ENCODE measurements at places on chromosomes 5 and 9.

DNA sequence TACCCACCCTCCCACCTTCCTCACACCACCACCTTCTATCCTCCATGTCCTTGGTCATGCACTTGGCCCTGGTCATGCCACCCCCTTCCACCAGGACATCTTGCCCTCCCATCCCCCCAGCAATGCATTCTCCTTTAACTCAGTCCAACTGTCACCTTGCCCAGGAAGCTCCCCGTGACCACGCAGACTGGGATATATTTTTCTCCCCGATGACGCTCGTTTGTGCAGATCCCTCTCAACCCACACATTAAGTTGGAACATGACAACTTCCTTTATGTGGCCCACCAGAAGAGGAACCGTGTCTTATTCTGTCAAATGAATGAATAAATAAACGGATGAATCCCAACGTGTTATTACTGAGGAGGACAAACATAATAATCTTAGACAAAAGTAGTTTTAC, 82.8 kb upstream of the TAS2R1 start:
- DNase-seq = no peak

DNA sequence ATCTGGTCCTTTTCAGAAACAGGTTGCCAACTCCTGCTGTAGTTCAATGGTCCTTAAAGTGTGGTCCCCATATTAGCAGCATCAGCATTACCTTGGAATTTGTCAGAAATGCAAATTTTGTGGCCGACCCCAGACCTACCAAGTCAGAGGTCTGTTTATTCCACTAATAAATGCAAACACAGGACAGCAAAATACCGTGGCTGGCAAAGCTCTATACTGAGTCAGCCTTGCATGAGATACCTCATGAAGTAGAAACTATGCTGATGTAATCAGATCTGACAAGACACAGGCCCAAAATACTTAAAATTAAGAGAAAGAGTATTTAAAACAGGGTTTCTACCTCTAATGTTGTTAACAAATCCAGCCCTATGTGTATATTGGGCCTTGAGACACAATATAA, 3.0 kb downstream of the GOLM1 start:
- no peak for DNase-seq

DNA sequence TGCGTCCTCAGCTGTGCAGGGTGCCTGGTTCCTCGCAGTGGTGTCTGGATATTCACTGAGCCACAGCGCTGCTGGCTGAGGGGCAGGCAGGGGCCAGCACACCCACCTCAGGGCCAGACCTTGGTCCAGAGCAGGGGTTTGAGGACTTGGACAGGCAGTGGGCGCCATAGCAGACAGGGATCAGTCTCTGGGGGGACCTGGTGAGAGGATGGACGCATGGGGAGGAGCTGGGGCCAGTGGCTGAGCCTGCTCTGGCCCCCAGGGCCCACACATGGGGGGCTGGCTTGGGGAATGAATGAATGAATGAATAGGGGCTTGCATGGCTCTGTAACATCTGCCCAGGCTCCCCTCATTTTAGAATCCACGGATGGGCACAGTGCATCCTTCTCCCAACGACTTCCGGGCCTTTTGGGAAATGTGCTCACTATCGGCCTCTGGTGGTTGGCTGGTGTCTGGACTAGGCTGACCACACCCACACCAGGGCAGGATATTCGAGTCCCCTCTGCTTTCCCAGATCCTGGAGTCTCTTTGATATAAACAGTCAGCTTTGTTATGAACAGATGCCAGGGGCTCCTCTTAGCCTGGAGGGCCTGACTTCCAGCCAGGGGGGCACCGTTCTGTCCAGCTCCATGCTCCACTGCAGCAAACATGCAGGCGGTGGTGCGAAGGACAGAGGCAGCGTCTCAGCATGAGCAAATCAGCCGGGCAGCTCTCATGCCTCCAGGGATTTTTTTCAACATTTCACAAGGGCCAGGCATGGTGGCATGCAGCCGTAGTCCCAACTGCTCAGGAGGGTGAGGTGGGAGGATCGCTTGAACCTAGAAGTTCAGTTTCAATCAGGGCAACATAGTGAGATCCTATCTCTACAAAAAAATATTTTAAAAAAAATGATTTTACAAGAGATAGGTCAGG, 62.6 kb downstream of the NEK6 start:
- DNase-seq = no peak

- no peak for DNase-seq
Measured at GRCh38 chr9:81473206-81473605, 216.1 kb downstream of the TLE1 start.

DNA sequence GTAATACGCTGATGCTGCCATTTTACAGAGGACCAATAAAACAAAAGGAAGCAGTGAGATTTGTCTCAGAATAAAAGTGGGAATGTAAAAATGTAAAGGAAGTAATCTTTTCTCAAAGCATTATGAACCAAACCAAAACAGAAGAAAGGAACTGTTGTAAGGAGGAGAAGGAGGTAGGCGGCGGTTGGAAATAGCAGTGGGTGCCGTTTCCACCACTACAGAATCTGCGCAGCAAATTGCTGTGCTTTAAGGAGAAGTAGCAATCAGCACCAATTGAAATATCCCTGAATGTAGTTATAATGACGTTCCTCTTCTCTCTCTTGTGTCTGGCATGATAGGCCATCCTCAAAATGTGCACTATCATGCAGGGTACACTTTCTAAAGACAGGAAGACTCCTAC, 455.1 kb upstream of the TLE4 start:
- DNase-seq = no peak

DNA sequence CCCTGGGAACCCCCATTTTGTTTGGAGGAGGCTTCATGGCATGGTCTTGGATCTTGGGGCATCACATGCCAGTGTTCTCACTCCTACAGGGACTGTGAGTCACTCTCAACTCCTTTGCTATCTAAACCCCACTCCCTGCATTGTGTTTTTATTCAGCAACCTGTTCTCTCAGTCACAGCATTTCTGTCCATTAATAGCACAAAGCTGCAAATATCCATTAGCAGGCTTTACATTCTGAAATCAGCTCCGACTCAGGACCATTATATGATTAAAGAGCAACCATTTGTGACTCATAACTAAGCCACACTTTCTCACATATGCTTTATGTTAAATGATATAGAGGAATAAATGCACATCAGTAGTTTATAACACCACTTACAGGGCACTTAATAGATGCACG, 462.1 kb upstream of the BRINP1 start:
- DNase-seq = no peak

GRCh38 chr5:58444805-58445204, 15.1 kb downstream of the PLK2 start:
- no peak for DNase-seq

- DNase-seq = no peak
Measured at GRCh38 chr9:34579808-34580163, 9.7 kb downstream of the CNTFR start.

- no peak for DNase-seq
Measured at GRCh38 chr9:118318770-118319431, 614.7 kb downstream of the TLR4 start.

DNA sequence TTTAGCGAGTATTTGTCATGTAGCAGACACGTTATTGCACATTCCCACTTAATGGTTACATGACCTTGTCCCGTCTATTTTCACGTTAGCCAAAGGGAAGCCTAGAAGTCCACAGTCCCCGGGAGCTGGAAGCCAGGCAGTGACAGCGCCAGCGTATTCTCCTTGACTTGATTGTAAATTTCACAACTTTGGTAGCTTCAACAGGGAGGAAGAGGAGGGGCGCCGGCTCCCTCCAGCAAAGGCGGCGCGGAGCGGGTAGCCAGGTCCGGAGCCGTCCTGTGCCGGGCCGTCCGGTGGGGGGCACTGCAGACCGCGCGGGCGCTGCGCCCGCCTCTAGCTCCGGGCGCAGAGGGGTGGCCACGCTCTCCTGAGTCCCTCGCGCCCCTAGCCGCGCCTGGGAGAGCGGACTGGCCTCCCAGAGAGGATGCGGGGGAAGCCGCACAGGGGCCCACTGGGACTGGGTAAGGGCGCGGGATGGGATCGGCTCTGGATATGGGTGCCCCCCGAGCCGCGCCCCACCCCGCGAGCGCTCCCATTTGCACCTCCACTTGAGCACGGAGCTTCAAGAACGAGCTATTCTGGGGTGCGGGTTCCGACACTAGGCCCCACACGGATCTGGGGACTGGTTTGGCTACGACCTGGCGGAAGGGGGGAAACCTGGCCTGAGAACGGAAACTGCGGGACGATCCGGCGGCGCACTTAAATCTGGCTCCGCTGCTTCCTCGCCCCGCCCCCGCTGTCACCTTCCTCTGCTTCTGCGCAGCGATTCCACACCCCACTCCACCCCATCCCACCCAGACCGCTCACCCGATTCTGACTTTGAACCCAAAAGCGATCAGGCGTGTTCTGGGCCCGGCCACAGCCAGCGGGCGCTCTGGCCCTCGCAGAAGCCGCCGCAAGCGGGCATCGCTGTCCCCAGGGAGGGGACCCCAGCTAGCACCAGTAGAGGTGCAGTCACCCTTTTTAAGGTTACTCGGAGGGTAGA, 23.8 kb downstream of the KLF4 start:
- no peak for DNase-seq

GRCh38 chr9:107545036-107545435, 55.5 kb upstream of the KLF4 start:
- DNase-seq = no peak

GRCh38 chr9:37449862-37450632, 15.2 kb downstream of the ZBTB5 start:
- DNase-seq = no peak

GRCh38 chr5:112329419-112330090, 89.5 kb downstream of the EPB41L4A start:
- DNase-seq = no peak

DNA sequence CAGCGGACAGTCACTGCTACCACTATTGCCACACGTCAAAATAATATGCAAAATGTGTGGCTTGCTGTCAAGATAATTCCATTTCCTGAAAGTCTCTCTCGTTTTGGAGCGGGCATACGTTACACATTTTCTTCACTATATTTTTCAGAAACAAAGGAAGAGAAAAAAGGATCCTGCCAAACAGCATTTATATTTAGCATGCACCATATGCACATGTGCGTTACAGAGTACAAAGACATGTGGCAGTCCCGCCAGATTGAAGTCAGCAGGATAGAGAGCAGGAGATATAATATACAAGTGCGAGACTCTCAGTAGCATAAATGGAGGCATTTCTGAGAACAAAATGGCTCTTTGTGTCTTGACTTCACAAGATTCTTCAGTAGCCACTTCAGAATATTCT, 221.6 kb upstream of the KIF2A start:
- DNase-seq = no peak

GRCh38 chr5:156124708-156125107, 202.3 kb upstream of the SGCD start:
- no peak for DNase-seq

DNA sequence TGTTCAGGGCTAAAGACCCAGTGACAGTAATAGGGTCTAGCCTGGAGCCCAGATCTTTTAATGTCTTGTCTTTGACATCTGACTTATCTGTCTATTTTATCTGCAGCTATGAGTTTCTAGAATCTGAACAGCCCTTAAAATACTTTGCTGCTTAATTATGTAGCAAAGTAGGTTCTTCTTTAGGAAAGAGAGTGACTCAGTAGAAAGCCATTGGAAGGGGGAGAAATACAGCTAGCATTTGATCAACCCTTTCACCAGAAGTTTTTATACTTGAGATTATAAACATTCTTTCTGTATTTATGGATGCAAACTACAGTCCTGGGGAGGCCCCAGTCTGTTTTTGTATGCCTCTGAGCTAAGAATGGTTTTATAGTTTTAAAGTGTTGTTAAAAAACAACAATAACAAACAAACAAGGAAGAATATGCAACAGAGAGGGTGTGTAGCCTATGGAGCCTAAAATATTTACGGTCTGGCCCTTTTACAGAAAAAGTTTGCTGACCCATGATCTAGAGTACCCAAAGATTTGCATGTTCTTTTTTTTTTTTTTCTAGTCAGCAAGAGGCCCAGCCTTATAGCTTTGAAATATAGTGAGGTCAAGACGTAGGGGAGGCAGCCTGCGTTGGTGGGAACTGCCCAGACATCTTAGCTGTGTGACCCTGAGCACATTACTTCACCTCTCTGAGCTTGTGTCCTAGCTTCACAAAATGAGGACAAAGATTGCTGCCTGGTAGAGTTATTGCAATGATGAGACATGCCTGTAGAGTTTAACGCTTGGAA, 9.7 kb downstream of the GSN start:
- DNase-seq = no peak

- no peak for DNase-seq
Measured at GRCh38 chr5:36392186-36392585, 90.5 kb upstream of the RANBP3L start.

DNA sequence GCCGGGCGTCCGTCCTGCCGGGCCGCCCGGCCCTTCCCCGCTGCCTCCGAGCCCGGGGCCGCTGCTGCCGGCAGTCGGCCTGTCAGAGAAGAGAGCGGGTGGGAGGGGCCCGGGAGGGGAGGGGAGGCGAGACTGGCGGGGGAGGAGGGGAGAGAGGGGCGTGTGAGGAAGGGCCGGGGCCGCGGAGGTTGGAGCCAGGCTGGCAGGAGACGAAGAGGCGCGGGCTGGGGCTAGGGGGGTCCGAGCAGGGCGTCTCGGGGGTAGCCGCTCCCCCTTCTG, 570 bp downstream of the CREBRF start:
- DNase-seq = no peak

- DNase-seq = no peak
Measured at GRCh38 chr5:17241635-17242034, 24.2 kb downstream of the BASP1 start.

- no peak for DNase-seq
Measured at GRCh38 chr5:164306662-164307061, 801.2 kb downstream of the MAT2B start.

DNA sequence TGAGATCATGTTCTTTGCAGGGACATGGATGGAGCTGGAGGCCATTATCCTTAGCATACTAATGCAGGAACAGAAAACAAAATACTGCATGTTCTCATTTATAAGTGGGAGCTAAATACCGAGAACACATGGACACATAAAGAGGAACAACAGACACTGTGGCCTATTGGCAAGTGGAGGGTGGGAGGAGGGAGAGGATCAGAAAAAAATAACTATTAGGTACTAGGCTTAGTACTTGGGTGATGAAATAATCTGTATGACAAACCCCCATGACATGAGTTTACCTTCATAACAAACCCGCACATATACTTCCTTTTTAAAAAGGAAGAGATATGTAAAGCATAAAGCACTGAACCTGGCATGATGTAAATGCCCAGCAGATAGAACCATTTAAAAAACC, 99.0 kb downstream of the MEGF10 start:
- no peak for DNase-seq

GRCh38 chr5:143002459-143003327, 232.5 kb downstream of the ARHGAP26 start:
- no peak for DNase-seq

DNA sequence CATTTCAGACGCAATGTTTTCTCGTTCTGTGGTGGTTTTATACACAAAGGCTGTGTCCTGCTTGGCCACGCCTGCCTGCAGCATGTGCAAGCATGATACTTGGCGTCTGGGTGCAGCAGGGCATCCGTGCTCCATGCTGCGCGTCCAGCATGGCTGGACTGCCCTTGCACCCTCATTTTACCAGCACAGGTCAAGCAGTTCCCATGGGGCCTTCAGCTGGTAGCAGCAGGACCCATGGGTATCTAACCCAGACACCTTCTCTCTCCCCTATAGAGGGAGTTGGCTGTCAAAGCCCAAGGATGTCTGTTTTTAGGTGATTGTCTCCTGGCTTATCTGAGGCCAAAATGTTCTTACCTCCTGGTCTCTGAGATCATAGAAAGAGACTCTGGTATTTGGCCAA, 158.3 kb upstream of the PITX1 start:
- no peak for DNase-seq

Data from stimulated activated CD8-positive, alpha-beta memory T cell treated with anti-CD3 and anti-CD28 coated beads, Interleukin-7, amount 100 ng/mL, for 1 hour (primary cell).